ENCODE measurements at places on chromosomes 2 and 18.

DNA sequence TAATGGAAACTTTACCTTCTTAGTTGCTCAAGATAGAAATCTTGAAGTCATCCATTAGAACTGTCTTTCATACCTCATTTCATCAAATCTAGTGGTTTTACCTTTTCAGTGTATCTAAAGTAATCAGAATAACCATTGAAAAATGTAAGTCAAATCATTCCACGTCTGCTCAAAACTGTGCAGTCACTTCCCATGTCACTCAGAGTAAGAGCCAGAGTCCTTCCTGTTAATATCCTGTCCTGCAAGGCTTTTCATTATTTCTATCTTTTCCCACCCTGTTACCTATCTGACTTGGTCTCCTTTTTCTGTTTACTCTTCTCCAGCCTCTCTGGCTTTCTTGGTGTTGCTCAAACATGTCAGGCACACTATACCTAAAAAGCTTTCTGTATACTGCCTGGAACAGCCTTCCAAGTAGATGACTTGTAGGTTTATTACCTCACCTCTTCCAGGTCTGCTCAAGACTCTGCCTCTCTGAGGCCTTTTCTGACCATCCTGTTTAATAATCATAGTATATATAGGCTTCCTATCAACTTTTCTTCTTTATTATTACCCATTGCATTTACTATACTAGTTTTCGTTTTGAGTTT lies 3.4 kb downstream of the C2orf69 start:
- no peak for DNase-seq

GRCh38 chr18:2881840-2882195 lies 35.0 kb downstream of the EMILIN2 start:
- no peak for DNase-seq

- DNase-seq = no peak
These were observed 394.2 kb downstream of the IRS1 start for GRCh38 chr2:226405465-226405864.

DNA sequence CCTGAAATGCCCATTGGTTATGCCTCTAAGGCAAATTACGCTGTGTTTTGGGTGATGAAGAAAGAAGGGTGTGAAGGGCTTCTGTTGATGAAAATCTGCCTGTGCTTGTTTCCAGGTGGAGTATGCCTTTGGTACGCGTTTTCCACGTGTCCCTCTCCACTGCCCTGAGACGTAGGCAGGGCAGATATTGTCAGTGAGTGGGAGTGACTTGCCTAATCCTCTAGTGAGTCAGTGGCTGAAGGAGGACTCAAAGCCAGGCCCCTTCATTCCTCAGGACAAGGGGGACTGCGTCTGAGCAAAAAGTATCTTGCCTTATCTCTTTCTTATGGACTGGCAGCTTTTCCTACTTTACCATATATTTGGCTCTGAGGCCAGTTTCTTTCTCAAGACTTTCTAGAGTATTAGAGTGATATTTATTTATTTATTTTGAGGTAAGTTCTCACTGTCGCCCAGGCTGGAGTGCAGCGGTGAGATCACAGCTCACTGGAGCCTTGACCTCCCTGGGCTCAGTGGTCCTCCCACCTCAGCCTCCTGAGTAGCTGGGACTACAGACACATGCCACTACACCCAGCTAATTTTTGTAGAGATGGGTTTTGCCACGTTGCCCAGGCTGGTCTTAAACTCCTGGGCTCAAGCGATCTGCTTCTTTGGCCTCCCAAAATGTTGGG lies 10.2 kb downstream of the RALB start:
- no peak for DNase-seq

GRCh38 chr2:180124273-180125139 lies 117.4 kb upstream of the CWC22 start:
- DNase-seq = peak; percentile 53

DNA sequence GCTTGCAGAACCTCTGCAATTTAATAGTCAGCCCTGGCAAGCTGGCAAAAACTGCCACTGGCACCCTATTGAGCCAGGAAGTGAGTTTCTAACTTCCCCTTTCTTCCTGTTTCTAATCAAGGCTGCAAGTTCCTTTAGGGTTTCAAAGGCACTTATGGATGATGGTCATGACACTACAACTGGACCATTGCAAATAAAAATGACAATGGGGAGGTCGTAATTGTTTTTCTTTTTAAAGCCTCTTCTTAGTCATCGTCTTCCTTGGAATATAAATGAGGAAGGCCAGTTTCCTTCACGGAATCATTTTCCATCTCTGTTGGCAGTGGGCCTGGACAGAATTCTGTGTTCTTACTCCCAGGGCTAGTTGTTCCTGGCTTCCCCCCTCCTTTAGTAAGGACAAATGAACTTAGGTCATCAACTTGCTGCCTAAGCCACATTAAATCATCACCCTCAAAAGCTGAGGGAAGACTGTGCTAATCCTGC lies 35.8 kb downstream of the SH3RF3 start:
- no peak for DNase-seq

- DNase-seq = no peak
These were observed 2139.8 kb upstream of the CELF4 start for GRCh38 chr18:39705362-39705761.

DNA sequence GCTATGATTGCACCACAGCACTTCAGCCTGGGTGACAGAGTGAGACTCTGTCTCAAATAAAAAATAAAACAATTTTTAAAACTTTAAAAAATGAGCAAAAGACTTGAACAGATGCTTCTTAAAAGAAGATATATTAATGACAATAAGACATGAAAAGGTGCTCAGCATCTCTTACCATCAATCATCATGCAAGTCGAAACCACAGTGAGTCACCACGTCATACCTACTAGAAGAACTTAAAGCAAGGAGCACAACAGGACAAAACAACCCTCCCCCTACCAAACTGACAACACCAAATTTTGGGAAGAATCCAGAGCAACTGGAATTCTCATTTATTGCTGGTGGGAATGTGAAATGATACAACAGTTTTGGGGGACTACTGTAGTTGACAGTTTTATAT lies 251.6 kb downstream of the BCL2 start:
- DNase-seq = peak; percentile 13

- DNase-seq = no peak
These were observed 86.4 kb upstream of the FBXO11 start for GRCh38 chr2:47992671-47993070.

DNA sequence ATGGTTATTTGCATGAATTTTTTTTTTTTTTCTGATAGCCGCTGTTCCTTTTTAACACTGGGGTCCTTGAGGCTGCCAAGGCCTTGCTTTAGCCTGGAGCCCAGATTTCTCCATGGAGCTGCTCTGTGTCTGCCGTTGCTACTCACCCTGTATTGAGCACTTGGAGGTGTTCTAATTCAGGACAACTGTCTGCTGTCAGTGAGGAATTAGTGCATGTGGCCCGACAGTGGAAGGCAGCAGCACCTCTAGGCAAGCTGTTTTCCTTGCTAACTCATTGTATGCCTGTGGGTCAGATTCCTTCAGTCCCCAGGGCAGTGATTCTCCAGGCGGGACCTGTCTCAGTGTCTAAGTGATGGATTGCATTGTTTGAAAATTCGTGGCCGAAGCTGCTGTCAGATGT lies 147.7 kb upstream of the DPP10 start:
- no peak for DNase-seq

GRCh38 chr2:55628931-55629330 lies 11.5 kb upstream of the PPP4R3B start:
- no peak for DNase-seq

DNA sequence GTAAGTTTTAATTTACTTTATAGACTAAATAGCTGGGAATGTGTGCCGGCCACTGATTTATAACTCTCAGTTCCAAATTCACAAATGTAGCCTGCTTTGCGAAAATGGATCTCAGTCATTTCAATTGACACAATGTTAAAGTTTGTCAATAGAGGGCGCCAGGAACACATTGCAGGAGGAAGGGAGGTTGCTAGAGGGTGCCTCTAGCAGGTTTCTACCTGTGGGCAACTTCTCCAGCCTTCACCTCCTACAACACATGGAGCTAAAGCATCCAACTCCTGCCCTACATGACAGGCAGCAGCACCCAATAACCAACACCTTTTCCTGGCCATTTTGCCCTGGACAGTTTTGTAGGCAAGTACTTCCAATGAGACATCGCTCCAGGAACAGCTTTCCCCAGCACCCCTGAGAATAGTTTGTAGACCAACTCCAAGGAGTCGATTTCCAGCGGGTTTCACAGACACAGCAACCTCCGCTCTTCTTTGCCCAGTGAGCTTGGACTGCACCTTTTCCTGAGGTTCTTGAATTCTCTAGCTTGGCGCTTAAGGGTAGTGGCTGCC lies 784.8 kb upstream of the CDH2 start:
- DNase-seq = peak; percentile 24

- no peak for DNase-seq
These were observed 29.6 kb downstream of the CSRNP3 start for GRCh38 chr2:165499131-165499530.

DNA sequence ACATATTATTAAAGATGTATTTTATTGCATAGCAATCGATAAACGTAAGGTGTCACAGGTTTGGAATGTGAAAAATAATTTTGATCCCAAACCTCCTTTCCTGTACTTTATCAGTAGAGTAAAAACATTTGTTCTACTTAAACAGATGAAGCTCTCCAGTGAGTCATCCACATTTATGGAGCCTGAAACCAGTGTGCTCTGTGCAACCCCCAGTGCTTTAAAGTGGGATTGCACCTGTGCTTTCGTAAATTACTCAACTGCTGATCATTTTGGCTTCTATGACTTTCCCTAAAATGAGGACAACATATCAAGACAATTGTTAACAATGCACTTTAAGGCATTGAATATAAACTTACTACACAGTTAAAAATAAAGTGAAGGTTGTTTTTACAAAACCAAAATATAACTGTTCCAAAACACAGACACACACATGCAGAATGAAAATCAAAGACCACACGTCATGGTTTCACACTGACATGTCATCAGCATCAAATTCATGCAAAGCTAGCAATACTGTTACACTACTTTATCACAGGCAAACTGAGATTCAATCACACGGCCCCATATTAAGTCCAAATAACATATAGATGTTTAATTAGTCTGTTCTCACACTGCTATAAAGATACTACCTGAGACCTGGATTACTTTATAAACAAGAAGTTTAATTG lies 9.7 kb downstream of the TMEM18 start:
- peak; percentile 37 for DNase-seq

GRCh38 chr2:216430811-216431530 lies 18.7 kb downstream of the SMARCAL1 start:
- DNase-seq = no peak

GRCh38 chr18:74242438-74243096 lies 49.2 kb downstream of the CYB5A start:
- peak; percentile 8 for DNase-seq

Data from activated CD4-positive, alpha-beta T cell treated with anti-CD3 and anti-CD28 coated beads, Interleukin-2, Interleukin-6, amounts not matched to agents 100 ng/mL and 50 ng/mL, durations not matched to agents 16 hours and 8 hours (primary cell).